HuH-7.5 (cell line): ENCODE measurements at places on chromosomes 4 and X.

DNA sequence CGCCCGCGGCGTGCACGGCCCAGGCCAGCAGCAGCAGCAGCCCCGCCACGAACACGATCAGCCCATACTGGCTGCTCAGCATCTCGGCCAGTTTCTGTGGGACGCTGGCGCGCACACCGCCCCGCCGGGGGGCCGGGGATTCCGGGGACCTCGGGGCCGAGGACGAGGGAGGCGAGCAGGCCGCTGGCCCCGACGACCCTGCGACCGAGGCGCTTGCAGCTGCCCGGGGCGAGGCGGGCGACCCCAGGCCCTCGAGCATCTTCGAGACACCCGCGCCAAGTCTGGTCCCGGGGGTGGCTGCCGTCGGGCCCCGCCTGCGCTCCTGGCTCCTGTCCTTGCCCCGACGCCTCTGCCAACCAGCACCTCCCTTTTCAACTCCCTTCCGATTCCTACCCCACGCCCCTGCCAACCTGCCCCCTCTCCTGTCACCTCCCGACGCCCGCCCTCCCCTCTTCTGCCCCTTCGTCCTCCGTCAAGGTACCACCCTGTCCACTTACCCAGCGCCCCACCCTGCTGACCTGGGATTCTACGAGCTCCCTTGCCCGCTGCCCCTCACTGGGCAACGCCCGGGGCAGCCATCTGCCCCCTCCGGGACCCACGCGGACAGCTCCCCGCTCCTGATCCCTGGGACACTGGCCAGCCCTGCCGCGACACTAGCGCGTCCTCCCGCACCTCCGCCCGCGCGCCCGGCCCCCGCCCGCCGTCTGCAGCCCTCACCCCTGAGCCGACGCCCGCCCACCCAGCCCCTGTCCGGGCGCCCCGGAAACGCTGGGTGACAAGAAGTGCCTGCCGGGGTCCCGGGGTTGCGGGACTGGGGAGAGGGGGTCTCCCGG, at the start of gene OTOP1:
Gene OTOP1, minus strand, starts transcription at position 324 of the 833 bp plus-strand sequence. Its CDS starts 65 bp downstream, at position 259.
- no peak for DNase-seq

GRCh38 chrX:47177079-47177478, 16.6 kb upstream of the UBA1 start:
- no peak for DNase-seq

DNA sequence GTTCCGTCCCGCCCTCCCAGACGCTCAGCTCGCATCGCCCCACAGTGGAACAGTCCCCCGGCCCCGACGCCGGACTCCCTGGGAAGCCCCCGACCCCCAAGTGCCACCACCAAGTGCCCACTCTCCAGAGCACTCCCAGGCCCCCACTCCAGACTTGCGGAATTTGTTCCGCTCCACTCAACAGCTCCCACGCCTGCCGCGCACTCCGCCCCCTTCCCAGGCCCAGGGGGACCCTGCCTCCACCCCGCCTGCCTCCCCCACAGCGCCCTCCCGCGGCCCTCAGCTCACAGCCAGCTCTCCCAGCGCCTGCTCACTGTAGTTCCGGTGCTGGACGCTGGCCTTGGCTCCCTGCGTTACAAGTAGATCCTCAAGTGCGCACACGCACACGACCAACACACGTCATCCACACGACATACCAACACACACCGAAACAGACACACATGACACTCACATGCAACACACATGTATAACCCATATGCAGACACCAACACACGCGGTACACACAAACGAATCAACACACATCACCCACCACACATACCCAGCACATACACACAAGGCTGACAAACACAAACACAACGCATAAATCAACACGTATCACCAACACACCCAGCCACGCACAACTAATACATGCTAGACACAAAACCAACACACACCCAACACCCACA, 8.0 kb downstream of the MSX1 start:
- DNase-seq, result no peak

DNA sequence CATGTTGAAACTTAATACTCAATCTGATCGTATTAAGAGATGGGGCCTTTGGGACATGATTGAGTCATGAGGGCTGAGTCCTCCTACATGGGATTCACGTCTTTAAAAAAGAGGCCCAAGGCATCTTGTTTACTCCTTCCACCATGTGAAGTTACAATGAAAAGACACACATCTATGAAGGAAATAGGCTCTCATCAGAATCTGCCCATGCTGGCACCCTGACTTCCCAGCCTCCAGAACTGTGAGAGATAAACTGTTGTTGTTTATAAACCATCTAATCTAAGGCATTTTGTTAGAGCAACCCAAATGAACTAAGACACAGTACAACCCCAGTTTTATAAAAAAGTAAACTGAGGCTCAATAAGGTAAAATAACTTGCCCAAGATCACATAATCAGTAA, 32.3 kb downstream of the PPP3CA start:
- DNase-seq, result no peak

- no peak for DNase-seq
Measured at GRCh38 chrX:134753718-134754008, 95.4 kb upstream of the PLAC1 start.

- no peak for DNase-seq
Measured at GRCh38 chr4:173264684-173265185, 69.4 kb downstream of the HMGB2 start.
